CD4-positive, alpha-beta T cell treated with Interleukin-21 for 1 hour (primary cell): ENCODE measurements at places on chromosomes 2 and 18.

GRCh38 chr18:70024829-70025228 lies 77.2 kb upstream of the CD226 start:
- DNase-seq, result no peak

DNA sequence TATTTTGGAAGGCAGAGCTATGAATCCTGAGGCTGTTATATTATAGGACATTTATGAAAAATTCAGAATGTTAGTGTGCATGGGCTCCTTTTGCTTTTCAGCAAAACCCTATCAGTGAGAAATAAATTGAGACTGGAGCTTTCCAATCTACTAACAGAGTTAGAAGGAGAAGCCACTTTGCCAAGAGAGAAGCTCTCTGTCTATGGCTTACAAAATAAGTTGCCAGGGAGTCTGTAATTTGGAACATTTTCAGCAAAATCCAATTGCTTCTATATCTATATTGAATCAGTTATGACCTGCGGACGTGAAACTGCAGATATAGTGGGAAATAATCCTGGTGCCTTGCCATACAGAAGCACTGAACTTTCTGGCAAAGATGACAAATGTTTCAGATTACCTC lies 279.3 kb downstream of the CDH19 start:
- no peak for DNase-seq

DNA sequence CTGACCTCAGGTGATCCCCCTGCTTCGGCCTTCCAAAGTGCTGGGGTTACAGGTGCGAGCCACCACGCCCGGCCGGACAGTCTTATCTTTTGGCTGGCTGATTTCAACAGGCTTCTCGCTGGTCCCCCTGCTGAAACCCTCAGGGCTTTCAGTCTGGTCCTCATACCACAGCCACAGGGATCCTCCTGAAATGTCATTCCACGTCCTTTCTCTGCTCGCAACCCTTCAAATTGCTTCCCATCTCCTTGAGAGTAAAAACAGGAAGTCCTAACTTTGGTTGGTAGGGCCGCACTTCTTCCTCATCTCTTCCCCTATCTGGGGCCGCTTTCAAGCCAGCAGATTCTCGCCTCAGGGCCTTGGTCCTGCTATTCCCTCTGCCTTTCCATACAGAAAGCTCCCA lies 1.4 kb upstream of the CAB39 start:
- DNase-seq, result no peak

GRCh38 chr2:128538396-128538795 lies 219.7 kb upstream of the HS6ST1 start:
- no peak for DNase-seq

DNA sequence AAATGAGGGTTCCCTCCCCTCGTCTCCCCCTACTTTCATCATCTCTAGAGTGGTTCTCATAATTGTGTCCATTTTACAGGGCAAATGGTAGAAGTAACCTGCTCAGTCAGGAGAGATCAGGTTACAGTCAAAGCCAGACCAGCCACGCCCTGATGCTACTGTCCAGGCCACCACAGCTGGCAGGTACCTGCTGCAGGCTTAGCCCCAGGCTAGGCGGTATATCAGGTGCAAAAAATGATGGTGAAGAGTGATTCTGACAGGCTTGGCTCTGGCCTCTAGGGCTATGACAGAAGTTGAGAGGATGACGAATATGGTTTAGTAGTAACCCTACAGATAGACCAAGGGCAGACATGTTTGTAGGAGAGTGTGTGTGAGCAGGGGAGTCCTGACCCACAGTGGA lies 67.1 kb downstream of the HAUS1 start:
- DNase-seq, result no peak

- DNase-seq, result no peak
Observed at GRCh38 chr2:28567061-28567471, 71.2 kb downstream of the PLB1 start.

- DNase-seq, result no peak
Observed at GRCh38 chr2:64998658-64999061, 9.5 kb downstream of the SLC1A4 start.

DNA sequence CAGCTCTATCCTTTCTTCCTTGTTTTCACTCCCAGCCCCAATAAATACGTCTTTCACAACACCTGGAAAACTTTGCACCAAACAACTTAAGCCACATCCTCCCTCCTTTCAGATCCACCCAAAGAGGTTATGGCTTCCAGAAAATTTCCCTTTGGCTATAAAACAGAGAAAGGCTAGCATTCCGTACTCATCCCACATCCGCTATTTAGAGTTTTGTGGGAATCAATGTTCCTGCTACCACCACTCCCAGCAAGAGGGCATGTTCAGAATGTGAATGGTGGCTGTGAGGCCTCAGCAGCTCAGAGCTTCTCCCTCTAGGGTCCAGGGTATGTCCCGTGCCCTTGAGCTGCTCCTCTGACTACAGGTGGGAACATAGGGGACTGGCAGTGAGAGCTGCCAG lies 214.6 kb downstream of the NCK2 start:
- no peak for DNase-seq

DNA sequence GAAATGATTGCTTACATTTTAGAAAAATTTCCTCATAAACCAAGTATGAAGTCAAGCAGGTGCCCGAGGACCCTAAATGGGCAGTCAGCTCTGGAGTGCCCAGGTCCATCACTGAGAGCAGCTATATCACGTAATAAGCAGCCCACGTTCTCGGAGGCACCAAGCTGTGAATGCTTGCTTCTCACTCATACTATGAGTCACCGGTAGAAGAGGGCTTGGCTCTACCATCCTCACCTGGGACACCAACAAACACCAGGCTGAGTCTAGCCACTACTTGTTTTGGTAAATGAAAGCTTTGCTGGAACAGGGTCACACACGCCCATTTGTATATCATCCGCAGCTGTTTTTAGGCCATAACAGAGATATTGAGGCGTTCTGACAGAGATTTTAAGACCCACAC lies 207.5 kb downstream of the SEPTIN10 start:
- no peak for DNase-seq
